ENCODE measurements at places on chromosomes 7 and 10.

DNA sequence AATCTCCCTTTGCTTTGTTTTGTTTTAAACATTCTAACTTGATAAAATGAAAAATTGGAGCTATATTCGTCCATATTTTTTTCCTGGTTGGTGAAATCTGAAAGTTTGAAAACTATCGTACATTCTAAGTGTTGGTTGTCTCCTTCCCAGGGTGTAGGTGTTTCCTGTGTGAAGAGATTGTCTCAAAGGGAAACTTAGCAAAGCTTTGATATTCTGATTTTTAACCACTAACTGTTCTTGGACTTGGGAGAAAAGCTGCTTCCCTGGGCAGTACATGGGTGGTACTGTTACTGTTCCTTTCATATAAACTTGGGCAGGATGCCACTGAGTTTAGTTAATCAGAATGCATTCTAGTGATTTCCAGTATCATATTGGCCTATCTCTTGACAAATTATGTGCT is 253.5 kb upstream of the LRGUK start:
- DNase-seq: no peak

DNA sequence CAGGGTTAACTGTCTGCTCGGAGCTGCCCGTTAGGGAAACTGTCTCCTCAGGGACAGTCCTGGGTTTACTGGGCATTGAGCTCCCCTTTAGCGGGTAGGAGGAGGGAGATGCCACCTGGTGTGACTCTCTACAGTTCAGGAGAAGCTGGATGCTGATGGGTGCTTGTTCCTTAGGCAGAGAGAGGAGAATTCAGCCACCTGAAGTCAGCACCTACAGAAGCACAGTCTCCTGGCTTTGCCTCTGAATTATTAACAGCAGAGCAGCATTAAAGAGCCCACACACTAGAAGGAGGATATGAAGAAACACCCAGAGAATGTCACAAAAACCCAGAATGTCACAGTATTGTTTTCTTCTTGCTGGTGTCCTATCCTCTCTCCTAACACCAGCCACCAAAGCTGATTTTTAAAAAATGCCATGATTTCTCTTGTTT is 696 bp downstream of the GIMAP4 start:
- no peak for DNase-seq

- DNase-seq: no peak
Observed at GRCh38 chr7:1300636-1301035, 68.0 kb downstream of the UNCX start.

DNA sequence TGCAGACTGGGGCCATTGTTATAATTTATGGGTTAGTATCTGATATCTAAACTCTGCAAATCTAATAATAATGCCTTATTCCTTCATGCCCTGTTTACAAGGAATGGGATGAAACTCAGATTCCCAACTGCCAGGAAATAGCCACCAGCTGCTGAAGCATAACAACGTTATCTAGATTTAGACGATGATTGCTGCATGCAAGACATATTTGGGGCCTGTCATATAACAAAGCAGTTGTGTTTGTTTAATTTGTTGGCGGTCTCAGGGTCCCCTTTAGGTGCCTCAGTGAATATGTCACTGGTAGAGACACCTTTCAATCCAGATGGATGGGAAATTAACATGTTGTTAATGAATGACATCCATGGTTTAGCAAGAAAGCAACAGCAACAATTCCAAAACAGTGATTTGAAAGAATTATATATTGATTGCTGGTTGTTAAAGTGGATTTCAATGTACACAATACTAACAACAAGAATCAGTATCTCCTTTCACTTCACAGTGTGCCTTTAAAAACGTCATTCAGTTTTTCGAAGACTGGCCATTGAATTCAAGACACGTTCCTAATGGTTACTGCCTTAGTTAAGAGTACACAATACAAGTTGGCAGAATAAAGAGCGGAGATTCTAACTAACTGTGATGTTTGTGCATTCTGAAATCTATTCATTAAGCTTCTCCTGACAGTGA is 860.6 kb upstream of the CELF2 start:
- DNase-seq: no peak

GRCh38 chr7:150801242-150801945 is 825 bp downstream of the TMEM176A start:
- no peak for DNase-seq

DNA sequence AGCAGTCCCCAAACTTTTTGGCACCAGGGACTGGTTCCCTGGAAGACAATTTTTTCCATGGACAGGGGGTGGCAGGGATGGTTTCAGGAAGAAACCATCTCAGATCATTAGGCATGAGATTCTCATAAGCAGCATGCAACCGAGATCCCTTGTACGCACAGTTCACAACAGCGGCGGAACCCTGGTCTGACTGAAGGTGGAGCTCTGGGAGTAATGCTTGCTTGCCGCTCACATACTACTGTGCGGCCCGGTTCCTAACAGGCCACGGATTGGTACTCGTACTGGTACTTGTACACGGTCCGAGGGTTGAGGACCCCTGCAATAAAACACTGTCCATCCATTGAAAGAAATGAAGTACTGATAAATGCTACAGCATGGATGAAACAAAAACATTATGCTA is 32.8 kb downstream of the MKRN1 start:
- no peak for DNase-seq

DNA sequence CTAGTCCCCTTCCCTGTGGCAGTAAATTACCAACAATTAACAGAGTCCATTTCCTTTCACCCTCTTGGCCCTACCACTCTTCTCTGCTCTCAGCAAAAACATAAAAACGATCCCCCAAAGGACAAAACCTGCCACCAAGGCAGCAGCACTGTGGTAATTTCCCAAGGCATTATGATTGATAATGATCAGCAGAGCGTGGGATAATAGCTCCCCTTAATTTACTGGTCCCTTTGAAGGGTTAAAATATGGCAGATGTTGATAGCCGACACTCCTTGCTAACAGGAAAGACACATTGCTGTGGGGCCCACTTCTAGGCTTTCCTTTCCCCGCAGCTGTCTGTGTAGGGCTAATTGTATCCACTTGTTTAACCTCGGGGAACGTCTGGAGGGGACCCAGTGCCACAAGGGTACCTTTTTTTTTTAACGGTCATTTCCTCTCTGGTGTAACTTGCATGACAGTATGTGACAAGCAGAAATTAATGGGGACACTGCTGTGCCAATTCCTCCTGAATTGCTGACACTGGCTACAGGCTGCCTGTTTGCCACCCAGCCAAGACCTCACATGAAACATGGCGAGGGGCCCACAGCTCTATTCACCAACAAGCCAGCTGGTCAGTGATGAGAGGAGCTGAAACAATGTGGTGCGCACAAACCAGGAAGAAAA is 81.3 kb downstream of the CDK6 start:
- DNase-seq: no peak

DNA sequence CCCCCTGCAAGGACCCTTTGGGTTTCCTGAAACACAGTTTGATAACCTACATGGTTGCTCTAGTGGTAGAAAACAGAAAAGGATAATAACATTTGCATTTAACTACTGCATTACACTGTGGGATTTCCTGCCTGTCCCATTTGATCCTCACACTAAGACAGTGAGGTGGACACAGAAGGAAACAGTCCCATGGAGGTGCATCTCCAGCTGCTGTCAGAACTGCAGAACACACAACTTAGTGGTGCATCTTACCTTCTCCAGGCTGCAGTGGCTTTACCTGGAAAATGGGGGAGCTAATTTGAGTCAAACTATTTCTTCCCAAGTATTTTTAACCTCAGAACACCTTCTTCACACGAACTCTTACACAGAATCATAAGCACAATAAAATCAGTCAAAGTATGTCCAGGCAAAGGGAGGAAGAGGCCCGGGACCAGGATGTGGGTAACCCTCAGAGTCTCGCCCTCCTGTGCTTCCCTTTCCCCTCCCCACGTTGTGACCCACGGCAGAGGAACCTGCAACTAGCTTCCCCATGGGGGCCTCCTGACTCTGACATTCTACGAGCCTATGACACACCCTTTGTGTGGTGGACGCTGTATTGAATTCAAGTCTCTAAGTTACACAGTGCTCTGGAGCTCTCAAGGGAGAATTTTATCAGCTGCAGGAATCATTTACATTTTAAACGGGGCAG is 33.7 kb downstream of the SCRN1 start:
- no peak for DNase-seq

GRCh38 chr10:11145495-11145855 is 127.8 kb downstream of the CELF2 start:
- DNase-seq: no peak

DNA sequence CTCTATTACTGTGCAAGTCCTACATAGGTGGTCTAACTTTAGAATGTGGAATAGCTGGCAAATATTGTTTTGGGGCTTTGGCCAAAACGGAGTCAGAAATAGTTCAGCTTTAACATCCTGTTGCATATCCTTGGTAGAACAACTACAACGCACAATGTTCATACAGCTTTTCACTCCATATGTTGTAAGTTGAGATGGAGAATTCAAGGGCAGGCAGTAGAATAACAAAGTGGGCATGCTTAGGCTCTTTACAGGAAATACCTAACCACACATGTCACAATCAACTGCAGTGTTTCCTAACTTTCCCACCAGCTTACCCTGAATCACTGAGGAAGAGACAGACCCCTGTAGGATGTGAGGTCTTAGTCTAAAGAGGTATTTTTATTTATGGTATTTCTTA is 122.3 kb downstream of the PPP1R3A start:
- DNase-seq: no peak

GRCh38 chr10:115402699-115403098 is 309.5 kb downstream of the ATRNL1 start:
- DNase-seq: no peak

GRCh38 chr10:77231884-77232610 is 405.6 kb downstream of the KCNMA1 start:
- DNase-seq: no peak

GRCh38 chr7:121489440-121489839 is 93.3 kb upstream of the FAM3C start:
- no peak for DNase-seq

GRCh38 chr10:32060347-32060746 is 4.1 kb upstream of the KIF5B start:
- no peak for DNase-seq

DNA sequence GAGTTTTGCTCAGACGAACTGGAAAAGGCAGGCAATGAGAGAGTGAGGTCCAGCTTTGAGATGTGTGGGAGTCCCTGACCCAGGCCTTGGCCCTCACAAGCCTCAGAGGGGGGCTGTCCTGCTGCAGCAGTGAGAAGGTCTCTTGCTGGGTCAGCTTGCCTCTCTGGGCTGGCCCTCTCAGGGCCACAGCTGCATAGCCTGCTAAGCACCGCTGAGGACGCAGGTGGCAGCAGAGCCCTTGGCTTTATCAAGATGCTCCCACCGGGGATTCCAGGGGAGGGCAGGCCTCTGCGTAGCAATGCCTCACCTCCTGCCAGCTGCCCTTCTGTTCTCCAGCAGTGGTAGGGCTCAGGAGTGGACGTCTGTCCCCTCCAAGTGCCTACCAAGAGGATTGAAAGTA is 128.7 kb downstream of the COBL start:
- DNase-seq: no peak

All from stimulated activated CD4-positive, alpha-beta T cell treated with anti-CD3 and anti-CD28 coated beads, Interleukin-1b, Interleukin-23, amount 100 ng/mL, for 1 hour (primary cell).